SJSA1 (cell line): ENCODE measurements at places on chromosomes 13 and 19.

- no peak for DNase-seq
Measured at GRCh38 chr19:50418176-50419021, at the start of gene SPIB. Gene SPIB, plus strand, starts transcription at chr19:50418938. Its CDS starts 25 bp downstream, at chr19:50418963.

GRCh38 chr13:24038841-24039330, 121.6 kb upstream of the SPATA13 start:
- no peak for DNase-seq

DNA sequence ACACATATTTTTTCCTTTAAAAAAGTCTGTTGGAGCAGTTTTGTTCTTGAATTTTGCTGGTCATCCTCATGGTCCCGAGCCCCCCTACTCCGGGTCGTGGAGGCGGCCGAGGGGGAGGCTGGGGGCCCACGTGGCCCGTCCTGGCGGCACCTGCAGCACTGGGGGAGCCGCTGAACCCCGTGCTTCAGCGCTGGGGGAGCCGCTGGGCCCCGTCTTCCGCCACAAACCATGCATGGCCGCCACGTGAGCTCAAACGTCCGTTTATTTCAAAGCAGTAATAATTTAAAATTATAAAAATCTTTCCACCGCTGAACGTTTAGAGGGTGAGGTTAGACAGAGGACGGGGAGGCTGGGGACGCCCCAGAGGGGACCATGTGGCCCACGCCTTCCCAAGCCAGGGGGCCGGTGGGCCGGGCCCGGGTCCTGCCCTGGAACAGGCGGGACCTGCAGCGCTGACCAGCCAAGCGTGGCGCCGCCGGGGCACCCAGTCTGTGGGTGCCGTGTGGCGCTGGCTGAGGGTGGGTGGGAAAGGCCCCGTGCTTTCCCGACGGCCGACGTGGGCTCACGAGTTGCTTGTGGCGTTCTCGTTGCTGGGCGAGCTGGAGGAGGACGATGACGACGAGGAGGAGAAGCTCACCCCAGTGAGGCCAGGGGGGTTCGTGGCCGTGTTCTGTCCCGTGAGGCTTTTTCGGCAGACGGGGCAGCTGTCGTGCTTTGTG, 8.0 kb downstream of the FGF22 start:
- DNase-seq, result no peak

- no peak for DNase-seq
Measured at GRCh38 chr13:100880166-100880565, 205.6 kb upstream of the TMTC4 start.

- DNase-seq, result no peak
Measured at GRCh38 chr13:77898097-77898496, 20.5 kb downstream of the EDNRB start.

DNA sequence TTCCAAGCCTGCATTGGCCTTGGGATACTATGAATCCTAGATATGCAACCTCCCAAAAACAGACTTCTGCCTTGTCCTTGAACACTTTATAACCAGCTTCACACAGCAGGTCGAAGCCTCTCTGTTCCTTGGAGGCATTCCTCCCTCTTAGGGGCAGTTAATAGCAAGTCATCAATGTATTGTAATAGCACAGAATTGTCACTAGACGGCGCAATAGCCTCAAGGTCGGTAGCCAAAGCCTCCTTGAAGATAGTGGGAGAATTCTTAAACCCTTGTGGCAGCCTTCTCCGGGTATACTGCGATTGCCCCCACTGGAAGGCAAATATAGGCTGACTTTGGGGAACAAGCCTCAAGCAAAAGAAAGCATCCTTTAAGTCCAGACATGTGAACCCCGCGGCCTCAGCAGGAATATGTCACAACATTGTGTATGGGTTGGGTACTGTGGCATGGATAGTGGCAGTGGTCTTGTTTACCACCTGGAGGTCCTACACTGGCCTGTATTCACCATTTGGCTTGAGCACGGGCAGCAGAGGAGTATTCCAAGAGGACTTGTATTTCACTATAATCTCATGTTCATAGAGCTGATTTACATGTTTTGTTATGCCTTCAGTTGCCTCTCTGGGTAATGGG, 61.1 kb downstream of the ZNF431 start:
- DNase-seq, result no peak

- no peak for DNase-seq
Measured at GRCh38 chr13:24187185-24187584, 26.7 kb downstream of the SPATA13 start.

- DNase-seq, result no peak
Measured at GRCh38 chr13:73602295-73602694, 531.9 kb downstream of the KLF12 start.

DNA sequence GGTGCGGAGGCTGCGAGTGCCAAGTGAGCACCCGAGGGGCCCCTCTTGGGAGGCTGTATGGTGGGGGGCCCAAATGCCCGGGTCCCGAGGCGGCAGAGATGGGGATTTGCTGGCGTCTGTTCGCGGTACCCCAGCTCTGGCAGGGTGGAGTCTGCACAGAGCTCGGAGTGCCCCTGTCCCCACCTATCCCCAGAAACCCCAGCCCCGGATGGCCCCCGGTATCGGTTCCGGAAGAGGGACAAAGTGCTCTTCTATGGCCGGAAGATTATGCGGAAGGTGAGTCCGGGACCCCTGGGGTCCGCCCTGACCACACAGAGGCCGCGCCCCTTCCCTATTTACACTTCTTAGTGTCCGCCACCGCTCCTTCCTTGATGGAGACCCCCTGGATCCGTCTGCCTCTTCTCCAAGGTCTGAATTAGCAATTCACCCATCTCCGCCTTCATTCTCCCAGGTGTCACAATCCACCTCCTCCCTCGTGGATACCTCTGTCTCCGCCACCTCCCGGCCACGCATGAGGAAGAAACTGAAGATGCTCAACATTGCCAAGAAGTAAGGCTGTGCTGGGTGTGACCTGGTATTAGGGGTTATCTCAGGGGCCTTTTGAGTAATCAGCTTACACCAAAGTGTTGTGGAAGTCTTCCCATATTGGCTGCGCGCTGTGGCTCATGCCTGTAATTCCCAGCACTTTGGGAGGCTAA, 630 bp downstream of the PNPLA6 start:
- DNase-seq, result no peak

GRCh38 chr19:30046522-30046921, 104.5 kb downstream of the URI1 start:
- DNase-seq, result no peak
